Testis (tissue), 5 donors: ENCODE measurements at places on chromosomes 16 and 17. TPM values are rescaled to one million over a fixed set of nuclear protein-coding genes. Genes with fewer than 3 reads are reported as not detected.

GRCh38 chr16:85090873-85091521, 21.3 kb downstream of the CIBAR2 start:
- H3K27ac ChIP-seq: no peak overlapping the region
- H3K36me3 ChIP-seq: no peaks in the 10 kb centered on the region

The PRSS8 gene
- total RNA-seq: 0.79 TPM

The UBN1 gene
- 88.1 TPM for total RNA-seq

DNA sequence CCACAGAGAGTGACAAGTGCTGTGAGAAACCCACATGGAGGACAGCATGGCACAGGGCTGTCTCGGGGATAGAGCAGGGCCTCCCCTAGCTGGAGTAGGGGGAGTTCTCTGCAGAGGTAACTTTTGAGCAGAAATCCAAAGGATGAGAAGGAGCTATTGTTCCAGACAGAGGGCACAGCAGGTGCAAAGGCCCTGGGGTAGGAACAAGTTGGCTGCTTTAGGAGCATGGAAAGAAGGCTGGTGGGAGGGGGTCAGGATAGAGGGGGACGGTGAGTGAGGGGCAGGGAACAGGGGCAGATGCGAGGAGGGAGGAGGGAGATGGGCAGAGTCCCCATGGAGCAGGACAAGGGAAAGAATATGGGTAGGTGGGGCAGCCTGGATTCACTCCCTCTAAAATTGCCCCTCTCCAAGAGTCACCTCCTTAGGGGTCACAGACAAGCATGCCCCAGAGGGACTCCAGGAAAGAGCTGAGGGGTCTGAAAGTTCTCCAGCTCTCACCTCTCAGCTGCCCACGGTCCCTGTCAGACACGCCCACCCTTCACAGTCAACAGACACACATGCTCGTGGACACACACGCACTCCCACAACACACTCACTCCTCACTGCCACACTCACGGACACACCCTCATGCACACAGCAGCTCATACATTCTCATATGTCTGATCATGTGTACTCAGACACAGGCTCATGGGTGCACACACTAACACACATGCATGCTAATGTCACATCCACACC, 110.7 kb downstream of the LITAF start:
- H3K4me1 ChIP-seq: no peaks in the 10 kb centered on the region
- no peaks in the 10 kb centered on the region for H3K27me3 ChIP-seq
- no peaks in the 10 kb centered on the region for H3K36me3 ChIP-seq

GRCh38 chr17:20986767-20987510, 55.9 kb downstream of the USP22 start:
- no peaks in the 10 kb centered on the region for H3K27me3 ChIP-seq
- H3K4me1 ChIP-seq: no peaks in the 10 kb centered on the region
- DNase-seq: no peak
- no peaks in the 10 kb centered on the region for H3K36me3 ChIP-seq
- no peak overlapping the region for H3K27ac ChIP-seq
- no peak overlapping the region for H3K4me3 ChIP-seq

GRCh38 chr17:39621523-39622379, 5.0 kb upstream of the PPP1R1B start:
- no peak overlapping the region for H3K27ac ChIP-seq
- no peak overlapping the region for H3K4me3 ChIP-seq
- peaks cover 14% of the 10 kb centered on the region for H3K4me1 ChIP-seq

The C16orf92 gene
- 91.3 TPM for total RNA-seq

- no peak overlapping the region for H3K27ac ChIP-seq
- DNase-seq: no peak
- no peak overlapping the region for H3K4me3 ChIP-seq
- H3K4me1 ChIP-seq: no peaks in the 10 kb centered on the region
These were observed 29.6 kb downstream of the C17orf100 start for GRCh38 chr17:6681176-6681575.

- no peak overlapping the region for H3K27ac ChIP-seq
- H3K4me3 ChIP-seq: no peak overlapping the region
- no peak for DNase-seq
- H3K27me3 ChIP-seq: no peaks in the 10 kb centered on the region
- peaks cover 9% of the 10 kb centered on the region for H3K4me1 ChIP-seq
These were observed 6.2 kb downstream of the COL1A1 start for GRCh38 chr17:50194934-50195865.
